ENCODE measurements at places on chromosomes 1 and 21.

- DNase-seq, result no peak
These were observed 82.0 kb downstream of the LRRC53 start for GRCh38 chr1:74430342-74430934.

DNA sequence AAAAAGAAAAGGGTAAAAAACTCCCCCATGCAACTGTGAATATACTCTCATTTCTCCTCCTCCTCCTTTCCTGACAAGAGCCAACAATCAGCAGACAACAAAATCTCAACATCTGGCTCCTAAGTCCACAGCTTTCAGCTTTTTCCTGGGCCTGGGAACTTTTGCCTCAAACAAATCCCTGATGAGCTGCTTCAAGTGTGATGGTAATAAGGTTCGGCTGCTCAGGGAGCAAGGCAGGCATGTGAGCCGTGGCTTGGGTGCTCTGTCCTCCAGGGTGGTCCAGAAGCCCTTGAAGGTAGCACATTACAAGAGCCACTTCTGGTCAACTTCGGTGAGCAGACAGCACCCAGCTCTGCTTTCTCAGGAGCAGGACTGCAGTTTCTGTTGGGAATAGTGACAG lies 46.3 kb downstream of the ITPKB start:
- DNase-seq, result no peak

DNA sequence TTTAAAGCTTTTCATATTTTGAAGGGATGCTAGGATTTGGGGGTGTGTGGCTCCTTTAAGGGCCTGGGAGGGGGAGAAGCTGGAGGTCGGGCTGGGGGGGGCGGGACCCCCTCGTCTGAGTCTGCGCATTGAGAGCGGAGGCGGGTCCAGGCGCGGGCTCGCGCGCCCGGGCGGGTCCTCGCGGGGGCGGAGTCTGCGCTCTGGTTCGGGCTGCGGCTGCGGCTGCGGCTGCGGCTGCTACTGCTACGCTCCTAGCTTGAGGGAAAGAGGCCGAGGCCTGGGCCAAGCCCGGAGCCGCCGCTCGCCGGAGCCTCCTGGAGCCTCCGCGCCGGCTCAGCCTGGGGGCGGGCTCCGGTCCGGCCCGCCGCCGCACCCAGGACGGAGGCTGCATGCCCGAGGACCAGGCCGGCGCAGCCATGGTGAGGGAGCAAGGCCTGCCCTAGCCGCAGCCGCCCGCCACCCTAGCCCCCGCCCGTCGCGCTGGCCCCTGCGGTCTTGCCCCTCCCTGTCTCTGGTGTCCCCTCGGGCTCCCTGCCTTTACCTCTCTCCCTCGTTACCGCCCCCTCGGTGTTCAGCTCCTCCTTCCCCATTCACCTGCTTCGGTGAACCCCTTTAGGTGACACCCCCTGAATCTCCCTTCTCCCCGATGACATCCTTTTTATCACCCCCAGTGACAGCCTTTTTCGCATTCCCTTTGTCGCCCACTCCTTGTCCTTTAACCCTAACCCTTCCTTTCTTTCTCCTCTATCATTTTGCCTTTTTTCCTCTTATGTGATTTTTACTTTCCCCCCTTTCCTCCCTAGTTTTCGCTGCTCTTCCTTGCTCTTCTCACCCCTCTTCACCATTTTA lies at the start of gene ZYG11B:
TSS of gene ZYG11B (plus strand) at position 189 of the 849 bp plus-strand sequence. CDS start at position 390, 201 bp downstream.
- peak; percentile 84 for DNase-seq

DNA sequence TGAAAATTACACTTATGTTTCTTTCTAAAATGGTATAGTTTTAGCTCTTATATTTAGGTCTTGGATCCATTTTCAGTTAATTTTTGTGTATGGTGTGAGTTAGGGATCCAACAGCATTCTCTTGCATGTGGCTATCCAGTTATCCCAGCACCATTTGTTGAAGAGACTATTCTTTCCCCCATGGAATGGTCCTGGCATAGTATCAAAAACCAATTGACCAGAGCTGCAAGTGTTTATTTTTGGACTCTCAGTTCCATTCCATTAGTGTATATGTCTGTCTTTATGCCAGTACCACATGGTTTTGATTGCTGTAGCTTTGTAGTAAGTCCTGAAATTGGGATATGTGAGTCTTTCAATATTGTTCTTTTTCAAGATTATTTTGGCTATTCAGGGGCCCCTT lies 14.3 kb downstream of the TTLL10 start:
- DNase-seq, result no peak

DNA sequence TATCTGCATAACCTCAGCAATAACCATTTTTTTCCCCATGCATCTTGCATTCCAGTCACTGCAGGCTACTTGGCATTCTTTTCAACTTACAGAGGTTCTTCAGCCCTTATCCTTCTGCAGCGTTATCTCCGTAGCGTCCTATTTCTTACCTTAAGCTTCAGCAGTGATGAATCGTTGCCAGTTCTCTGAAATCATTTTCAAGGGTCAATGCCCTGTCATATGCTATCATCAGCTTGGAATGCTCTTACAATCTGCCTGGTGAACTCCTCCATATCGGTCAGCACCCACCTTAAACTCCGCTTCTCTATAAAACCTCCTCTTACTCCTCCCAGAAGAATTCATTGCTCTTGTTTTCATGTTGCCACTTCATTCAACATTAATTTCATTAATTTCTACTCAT lies 105.1 kb upstream of the DPH5 start:
- DNase-seq, result no peak

- DNase-seq, result no peak
These were observed 493.6 kb upstream of the USP24 start for GRCh38 chr1:55708781-55709180.

GRCh38 chr1:205515781-205516253 lies 11.3 kb downstream of the CDK18 start:
- DNase-seq, result no peak

- DNase-seq, result no peak
These were observed 79.4 kb downstream of the CAPZB start for GRCh38 chr1:19405761-19406487.

GRCh38 chr1:32040711-32041110 lies 27.0 kb downstream of the KHDRBS1 start:
- no peak for DNase-seq

GRCh38 chr1:89962024-89962741 lies 32.7 kb upstream of the ZNF326 start:
- no peak for DNase-seq

GRCh38 chr1:163436140-163436812 lies 114.5 kb downstream of the NUF2 start:
- no peak for DNase-seq

DNA sequence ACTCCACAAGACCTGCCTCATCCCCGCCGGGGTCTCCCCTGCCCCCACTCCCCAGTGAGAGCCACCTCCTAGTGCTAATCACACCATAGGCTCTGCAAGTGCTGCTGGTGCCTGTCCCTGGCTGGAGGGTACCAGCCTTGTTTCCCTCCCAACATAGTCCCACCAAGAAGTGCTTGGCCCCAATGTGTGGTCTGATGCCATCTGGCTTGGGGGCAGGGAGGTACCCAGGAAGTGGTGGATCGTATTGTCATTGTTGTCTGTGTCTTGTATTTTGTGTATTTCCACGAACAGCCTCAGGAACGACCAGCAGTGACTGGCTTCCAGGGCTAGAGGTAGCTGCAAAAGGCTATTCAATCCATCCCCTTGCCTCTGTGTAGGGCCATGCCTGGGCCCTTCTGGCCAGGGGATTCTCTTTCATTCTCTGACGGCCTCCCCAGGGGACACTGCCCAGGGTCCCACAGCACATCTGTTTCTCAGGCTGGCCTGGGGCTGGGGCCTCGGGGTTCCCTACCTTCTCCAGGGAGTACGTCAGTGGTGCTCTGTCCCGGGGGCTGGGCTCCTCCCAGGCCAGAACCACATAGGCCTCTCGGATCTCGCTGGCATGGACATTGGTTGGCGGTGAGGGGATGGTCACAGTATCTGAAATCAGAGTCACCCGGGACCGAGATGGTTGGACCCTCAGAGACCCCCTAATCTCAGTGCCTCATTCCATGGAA lies 22.8 kb downstream of the MYOM3 start:
- no peak for DNase-seq

GRCh38 chr1:232437510-232437909 lies 192.4 kb downstream of the SIPA1L2 start:
- DNase-seq, result no peak

GRCh38 chr1:202411422-202411821 lies 62.9 kb downstream of the PPP1R12B start:
- DNase-seq, result no peak

DNA sequence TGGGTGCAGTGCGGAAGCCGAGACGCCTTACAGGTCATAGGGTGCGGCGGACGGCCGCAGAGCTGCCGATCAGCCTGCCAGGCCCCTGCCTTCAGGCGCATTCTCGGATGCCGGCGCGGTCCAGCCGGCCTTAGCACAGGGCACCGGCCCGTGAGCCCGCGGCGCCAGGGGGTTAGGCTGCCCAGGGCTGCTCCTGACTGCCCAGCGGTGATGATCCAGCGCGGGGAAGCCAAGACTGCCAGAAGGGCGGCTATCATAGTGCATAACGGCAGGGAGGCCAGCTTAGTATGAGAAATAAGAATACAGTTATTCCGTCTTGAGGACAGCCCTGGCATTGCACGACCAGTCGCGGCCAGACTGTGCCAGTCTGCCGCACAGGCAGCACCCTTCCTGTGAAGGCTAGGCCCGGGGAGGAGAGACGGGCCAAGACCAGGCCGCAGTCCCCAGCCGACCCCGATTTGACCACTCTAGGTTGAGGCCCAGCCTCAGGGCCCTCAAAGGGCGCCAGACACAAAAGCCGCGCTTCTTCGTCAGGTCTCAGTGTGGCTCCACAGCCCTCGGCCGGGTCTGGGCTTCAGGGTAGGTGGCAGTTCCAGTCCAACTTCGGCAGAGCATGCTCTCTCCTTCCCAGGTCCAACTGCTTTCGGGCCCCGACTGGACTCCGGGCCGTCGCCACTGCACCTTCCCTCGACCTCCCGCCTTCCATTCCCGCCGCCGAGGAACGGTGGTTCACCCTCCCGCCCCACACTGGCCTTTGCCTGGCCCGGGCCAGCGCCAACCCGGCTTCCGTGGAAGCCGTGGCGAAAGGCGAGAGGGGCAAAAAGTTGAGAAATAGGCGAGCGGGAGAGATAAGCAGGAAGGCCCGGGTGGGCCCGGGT lies 829 bp downstream of the ALX3 start:
- no peak for DNase-seq

DNA sequence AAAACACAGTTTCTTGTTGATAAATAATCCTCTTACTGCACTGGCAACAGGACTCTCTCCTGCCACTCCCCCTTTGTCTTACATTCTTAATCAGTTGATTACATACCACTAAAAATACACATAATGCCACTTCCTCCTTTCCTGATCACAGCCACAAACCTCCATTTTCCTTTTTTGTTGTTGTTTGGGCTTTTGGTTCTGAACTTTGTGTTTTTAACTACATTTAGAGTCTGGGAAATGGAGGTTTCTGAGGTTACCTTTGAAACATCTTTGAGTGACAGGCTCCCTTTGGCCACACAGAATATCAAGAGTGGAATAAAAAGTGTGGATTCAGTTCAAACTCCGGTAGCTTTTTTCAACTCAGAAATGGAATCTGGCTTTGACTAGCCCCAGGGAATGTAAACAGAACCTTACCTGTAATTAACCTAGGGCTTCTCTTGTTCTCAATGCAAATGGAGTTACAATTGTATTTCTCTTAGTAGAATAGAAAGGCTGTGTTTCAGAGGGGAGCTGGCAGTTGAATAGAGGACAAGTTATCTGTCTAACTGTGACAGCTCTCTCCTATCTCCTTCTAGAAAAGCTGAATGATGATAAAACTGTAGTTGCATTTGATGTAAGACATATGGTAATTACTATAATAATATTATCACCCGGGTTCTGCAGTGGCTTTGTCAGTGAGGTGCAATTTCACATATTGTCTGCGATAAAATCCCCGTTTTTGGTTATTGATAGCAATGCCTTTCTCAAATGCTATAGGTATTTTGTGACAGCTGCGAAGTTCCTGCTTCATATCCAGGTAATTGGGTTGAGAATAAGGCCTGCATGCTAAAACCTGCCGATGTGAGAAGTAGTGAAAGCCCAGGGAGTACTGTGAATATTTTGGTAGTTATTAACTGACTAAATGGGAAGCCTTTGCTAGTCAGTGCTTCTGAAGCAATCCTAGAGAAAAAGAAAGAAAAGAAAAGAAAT lies 66.9 kb downstream of the ST6GALNAC5 start:
- no peak for DNase-seq

DNA sequence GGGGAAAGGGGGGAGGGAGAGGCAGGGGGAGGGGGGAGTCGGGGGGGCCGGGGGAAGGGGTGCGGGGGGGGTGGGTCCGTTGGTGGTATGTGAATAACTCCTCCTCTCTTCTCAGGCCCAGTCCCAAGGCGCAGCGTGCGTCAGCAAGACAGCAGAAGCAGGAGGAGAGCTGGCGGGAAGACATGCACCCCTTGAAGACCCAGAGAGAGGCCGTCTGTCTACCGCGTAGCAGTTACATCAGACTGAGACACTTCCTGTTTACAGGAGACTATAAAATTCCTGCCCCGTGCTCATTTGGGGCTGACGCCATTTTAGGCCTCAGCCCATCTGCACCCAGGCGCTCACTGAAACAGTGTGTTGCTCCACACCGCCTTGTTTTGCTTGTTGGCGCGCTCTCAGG lies 55.3 kb downstream of the SETD4 start:
- DNase-seq, result no peak

- DNase-seq, result peak; percentile 31
These were observed at the start of gene TSPAN2 for GRCh38 chr1:115089420-115090185. Gene TSPAN2 (minus strand): TSS chr1:115089503. CDS start chr1:115089432, 71 bp downstream.

GRCh38 chr1:192477630-192478029 lies 97.9 kb upstream of the RGS1 start:
- no peak for DNase-seq

DNA sequence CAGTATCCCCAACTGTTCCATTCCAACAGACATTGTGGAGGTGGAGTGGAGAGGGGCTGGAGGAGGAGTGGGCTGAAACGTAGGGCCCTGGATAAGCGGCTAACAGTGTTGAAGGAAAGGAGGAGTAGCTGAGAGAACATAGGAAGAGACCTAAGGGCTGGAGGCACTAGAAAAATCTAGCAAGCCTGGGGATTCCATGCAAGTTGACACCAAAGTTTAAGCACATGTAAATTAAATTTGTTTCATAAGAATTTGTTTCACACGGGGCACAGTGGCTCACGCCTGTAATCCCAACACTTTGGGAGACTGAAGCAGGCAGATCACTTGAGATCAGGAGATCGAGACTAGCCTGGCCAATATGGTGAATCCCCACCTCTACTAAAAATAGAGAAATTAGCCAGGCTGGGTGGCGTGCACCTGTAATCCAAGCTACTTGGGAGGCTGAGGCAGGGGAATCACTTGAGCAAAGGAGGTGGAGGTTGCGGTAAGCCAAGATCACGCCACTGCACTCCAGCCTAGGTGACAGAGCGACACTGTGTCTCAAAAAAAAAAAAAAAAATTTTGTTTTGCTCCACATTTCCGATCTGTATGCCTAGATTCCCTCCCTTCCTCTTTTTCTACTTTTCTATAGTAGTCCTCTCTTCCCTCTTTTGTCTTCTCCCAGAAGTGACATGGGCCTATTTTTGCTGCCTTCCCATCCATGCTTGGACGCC lies 530 bp upstream of the CD244 start:
- no peak for DNase-seq

- no peak for DNase-seq
These were observed 13.8 kb upstream of the HMGN1 start for GRCh38 chr21:39362733-39363132.

DNA sequence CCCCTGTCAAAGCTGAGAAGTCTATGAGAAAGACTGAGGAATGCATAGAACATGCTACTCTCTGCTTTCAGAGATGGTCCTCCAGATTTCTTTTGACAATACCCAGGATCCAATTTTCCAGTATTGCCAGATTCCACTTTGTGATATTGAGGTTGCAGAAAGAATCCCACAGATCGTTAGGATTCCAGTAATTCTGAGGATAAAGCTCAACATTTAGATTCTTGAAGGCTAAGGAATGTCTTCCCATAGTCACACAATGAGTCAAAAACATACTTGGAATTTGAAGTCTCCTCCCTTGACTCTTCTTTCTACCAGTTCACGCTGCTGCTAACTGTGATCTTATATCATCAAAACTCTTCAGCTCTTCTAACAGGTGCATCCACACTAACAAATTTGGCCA lies 57.1 kb downstream of the TNFSF18 start:
- no peak for DNase-seq
